ENCODE measurements at places on chromosomes 4 and X. TPM values are rescaled to one million over a fixed set of nuclear protein-coding genes. Genes with fewer than 3 reads are reported as not detected.

GRCh38 chr4:2686379-2687265, 69.5 kb downstream of the TNIP2 start:
- no peak for DNase-seq

DNA sequence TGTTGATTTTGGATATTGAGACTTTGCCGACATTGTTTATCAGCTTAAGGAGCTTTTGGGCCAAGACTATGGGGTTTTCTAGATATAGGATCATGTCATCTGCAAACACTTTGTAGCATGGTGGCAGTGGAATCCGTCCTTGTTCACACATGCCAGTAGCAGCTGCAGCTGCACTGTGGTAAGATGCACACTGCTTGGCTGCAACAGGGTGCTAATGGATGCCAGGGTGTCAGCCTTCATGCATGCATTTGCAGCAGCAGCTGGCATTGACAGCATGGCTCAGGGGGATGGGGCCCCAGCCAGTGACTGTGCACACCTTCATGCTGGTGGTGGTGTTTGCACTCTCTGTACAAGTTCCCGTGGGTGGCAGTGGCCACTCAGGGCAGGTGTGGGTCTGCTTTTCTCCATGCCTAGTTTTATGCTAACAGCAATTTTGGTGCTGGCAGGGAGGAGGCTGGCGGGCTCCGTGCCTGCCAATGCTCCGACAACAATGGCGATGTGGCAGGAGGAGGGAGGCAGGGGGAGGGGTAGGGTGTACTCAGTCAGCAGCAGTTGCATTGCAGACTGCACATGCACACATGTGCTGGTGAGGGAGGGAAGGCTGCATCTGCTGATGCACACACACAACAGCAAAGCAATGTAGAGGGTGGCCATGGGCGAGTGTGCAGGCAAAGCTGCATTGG, 37.5 kb downstream of the BEX3 start:
- DNase-seq = no peak

GRCh38 chrX:141760761-141761160, 62.2 kb upstream of the SPANXD start:
- no peak for DNase-seq

DNA sequence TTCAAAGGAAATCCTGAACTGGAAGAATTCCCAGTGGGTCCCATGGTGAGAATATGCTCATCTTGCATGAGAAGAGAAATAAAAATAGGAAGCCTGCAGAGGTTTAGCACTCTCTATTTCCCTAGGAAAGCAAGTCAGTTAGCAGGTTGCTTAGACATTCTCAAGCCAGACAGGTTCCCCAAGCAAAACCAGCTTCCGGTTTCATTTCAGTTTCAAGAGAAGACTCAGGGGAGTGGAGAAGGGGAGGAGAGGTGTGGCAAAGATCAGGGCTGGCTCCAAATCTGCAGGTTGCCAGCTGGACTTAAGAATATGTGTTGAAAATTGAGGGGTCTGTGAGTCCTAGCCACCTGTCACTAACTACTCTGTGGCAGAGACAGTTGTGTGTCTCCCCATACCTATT, 107.5 kb downstream of the CLNK start:
- DNase-seq = no peak

DNA sequence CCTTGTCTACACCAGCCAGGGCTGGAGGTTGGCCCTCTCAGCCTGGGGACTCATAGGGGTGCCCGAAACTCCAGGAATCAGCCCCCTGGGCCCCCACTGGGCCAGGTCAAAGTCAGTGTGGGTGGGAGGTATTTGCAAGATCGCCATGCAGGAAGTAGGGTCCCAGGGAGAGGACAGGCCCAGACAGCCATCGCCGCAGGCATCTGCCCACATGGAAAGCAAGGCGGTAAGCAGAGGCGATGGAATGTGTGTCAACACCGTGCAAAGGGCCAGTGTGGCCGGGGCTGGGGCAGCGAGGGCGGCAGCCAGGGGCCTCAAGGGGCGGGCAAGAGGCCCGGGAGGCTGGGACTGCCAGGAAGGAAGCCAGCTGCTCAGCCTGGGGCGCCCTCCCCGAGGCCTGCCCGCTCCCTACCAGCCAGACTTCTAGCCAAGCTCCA, 19.3 kb upstream of the DUSP9 start:
- no peak for DNase-seq

- DNase-seq = no peak
These were observed 242.5 kb upstream of the PRPS2 start for GRCh38 chrX:12548746-12549145.

GRCh38 chr4:25112366-25112994, 47.8 kb downstream of the SEPSECS start:
- no peak for DNase-seq

GRCh38 chr4:126209147-126209546, 894.4 kb downstream of the FAT4 start:
- no peak for DNase-seq

- DNase-seq = no peak
These were observed 62.9 kb upstream of the SMAD1 start for GRCh38 chr4:145418739-145419138.

DNA sequence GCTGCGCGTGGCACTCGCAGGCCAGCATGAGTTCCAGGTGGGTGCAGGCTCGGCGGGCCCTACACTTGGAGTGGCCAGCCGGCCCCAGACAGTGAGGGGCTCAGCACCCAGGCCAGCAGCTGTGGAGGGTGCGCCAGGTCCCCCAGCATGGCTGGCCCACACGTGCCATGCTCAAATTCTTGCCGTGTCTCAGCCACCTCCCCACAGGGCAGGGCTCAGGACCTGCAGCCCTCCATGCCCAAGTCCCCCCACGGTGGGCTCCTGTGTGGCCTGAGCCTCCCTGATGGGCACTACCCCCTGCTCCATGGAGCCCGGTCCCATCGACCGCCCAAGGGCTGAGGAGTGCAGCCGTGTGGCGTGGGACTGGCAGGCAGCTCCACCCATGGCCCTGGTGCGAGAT, 210.2 kb downstream of the COX7B2 start:
- DNase-seq = no peak

DNA sequence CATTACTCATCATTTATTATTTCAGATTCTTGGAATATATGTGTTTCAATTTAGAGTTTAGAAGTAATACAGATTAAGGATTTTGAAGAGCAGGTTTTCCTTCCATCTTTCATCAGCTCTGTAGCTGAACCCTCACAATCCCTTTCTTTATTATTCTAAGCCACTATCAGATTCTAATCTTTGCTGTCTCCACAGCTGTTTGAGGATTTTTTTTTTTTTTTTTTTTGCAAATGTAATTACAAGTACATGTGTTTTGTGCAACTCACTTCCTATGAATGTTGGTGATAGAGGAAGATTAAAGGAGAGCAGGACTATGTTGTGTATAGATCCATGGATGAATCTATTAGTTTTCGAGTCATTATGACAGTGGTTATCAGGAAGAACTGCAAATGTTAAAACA, 87.4 kb upstream of the TENM3 start:
- DNase-seq = no peak

DNA sequence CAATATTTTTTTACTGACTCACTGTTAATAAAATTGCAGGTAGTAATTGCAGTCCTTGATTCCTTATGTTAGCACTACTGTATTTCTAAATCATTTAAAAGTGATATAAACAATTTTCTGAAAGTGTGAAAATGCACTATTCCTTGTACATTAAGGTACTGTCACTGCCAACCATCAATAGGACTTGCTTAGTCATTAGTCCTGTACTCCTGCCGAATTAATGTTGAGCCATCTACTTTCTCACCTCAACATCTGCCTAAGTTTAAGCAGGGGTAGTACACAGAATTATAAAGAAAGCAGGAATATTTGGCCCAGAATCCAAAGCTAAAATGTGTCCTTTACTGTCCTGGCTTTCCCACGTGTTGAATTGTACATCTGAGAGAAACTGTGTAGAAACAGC, 87.0 kb upstream of the TRPC3 start:
- no peak for DNase-seq

DNA sequence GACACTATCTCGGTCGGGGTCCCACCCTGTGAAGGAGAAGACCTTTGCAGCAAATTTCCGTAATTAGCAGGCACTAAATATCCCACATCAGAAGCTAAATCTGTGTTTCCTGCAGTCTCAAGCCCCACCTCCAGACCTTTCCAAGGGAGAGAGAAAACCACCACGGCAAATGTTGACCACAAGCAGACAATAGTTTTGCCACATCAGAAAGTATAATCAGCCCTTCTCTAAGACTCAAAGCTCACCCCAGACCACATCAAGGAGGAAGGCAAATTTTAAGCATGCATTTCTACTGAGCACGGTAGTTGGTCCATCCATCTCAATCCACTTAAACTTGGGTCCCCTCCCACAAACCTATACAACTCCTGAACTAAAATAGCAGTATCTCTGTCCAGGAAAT, 398.5 kb downstream of the GPM6A start:
- no peak for DNase-seq

- DNase-seq = no peak
These were observed 122.8 kb downstream of the SLC10A7 start for GRCh38 chr4:146398896-146399445.

- DNase-seq = no peak
These were observed 11.6 kb downstream of the PAGE4 start for GRCh38 chrX:49840679-49841078.

GRCh38 chr4:103497692-103498091, 222.1 kb downstream of the TACR3 start:
- DNase-seq = no peak

DNA sequence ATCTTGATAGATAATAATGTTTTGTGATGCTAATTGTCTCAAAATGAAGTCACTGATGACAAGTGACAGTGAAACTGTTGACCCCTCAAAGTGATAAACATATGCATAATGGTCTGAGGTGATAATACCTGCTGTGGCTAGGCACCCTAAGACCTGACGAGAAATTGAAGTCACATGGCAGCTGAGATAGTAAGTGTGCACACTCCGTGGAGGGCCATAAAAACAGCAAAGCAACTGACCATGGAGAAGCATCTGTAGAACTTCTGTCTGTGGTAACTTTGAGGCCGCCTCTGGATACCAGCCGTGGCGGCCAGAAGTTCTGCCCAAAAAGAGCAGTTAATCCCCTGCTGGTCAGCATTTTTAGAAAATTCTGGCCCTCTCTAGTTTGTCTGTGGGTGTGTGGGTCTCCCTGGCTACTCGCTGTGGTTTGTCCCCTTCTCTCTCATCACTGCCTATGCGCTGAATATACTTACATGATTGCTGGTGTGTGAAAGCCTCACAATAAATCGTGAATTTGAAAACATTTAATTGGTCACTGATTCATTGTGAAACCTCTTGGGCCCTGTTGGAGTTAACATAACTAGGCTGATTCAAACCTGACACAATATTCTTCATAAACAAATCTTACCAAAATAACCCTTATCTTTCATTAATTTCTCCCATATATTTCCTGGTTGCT, 50.6 kb downstream of the CCDC149 start:
- DNase-seq = no peak

Gene CLGN
- total RNA-seq = 0.59 TPM

Gene APOOL
- total RNA-seq = 11.0 TPM

Gene CTAG1A
- not detected for total RNA-seq

Gene DHRSX
- total RNA-seq = 16.1 TPM

Gene FAM236C
- not detected for total RNA-seq

Gene ARHGAP4
- total RNA-seq = 14.4 TPM

Gene P2RY4
- 0.69 TPM for total RNA-seq

Gene TMEM185A
- total RNA-seq = 21.0 TPM

Gene WAS
- 5.6 TPM for total RNA-seq

Gene USP27X
- total RNA-seq = 3.1 TPM

Gene KIT
- 21.5 TPM for total RNA-seq

Gene MAGEA9B
- total RNA-seq = not detected
